Activated CD4-positive, alpha-beta memory T cell treated with anti-CD3 and anti-CD28 coated beads, Interleukin-2, amount 10 ng/mL, durations not matched to agents 7 days and 5 days (primary cell): ENCODE measurements at places on chromosomes 1 and 21. TPM values are rescaled to one million over a fixed set of nuclear protein-coding genes. Genes with fewer than 3 reads are reported as not detected.
A peak's percentile ranks its signal among the peaks of the same experiment; 100 is the strongest.

The LDLRAD1 gene
- not detected for total RNA-seq

The SELP gene
- 0.45 TPM for total RNA-seq

The PTGFR gene
- not detected for total RNA-seq

The KRTAP7-1 gene
- total RNA-seq, result not detected

- peaks cover 1% of the 10 kb centered on the region for H3K27me3 ChIP-seq
- peaks cover 10% of the 10 kb centered on the region for H3K36me3 ChIP-seq
- H3K4me1 ChIP-seq, result peaks cover 67% of the 10 kb centered on the region
- peak overlapping the region; percentile 37 for H3K4me3 ChIP-seq
- no peak for DNase-seq
Observed at GRCh38 chr1:67169496-67169895, 3.2 kb downstream of the IL23R start.

DNA sequence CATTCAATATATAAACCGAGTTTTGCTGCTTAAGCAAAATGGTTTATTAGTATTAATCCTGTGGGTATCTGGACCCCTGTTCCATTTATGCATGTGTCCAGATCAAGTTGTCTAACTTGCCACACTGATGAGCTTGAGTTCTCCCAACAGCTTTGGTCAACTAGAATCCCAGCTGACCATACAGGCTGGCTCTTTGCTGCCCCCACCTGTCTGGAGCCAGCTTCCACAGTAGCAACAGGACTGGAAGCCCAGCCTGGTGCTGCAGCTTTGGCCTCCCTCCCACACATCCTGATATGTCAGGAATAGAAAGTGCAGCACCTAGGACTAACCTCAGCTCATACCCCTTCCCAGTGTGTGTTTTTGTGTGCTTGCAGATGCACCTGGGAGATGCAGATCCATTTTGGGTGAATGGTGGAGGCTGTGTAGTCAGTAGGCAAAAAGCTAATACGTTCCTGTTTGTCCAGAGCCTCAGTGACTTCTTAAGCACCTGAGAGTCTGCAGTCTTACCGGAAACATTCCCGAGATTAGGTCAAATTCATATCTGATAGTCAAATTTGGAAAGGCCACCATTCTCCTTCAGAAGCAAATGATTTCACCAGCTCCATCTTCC lies 40.9 kb upstream of the BEND5 start:
- no peaks in the 10 kb centered on the region for H3K4me1 ChIP-seq
- no peak overlapping the region for H3K4me3 ChIP-seq
- no peaks in the 10 kb centered on the region for H3K36me3 ChIP-seq
- DNase-seq, result peak; percentile 16
- H3K27ac ChIP-seq, result no peak overlapping the region

GRCh38 chr21:41360072-41360821 lies 1.6 kb upstream of the MX2 start:
- no peak overlapping the region for H3K4me3 ChIP-seq
- peaks cover 10% of the 10 kb centered on the region for H3K27me3 ChIP-seq
- H3K4me1 ChIP-seq, result peaks cover 40% of the 10 kb centered on the region
- peak overlapping the region; percentile 97 for H3K27ac ChIP-seq
- H3K36me3 ChIP-seq, result peaks cover 31% of the 10 kb centered on the region

- H3K27ac ChIP-seq, result no peak overlapping the region
- no peaks in the 10 kb centered on the region for H3K4me1 ChIP-seq
- peaks cover 1% of the 10 kb centered on the region for H3K27me3 ChIP-seq
- DNase-seq, result no peak
Observed at GRCh38 chr1:55456971-55457370, 241.8 kb upstream of the USP24 start.

DNA sequence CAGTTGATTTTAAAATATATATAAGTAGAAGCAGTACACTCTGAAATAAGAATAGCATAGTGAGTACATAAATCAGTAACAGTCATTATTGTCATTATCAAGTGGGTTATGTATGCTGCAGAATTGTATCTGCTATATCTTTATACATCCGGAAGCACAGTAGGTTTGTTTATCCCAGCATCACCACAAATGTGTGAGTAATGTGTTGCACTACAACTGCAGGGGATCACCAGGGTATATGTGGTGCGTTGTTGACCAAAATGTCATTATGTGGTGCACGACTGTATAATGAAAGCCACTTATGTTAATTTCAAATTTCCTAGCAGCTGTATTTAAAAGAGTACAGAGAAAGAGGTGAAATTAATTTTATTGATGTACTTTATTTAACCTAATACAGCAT lies 87.7 kb upstream of the GADD45A start:
- no peaks in the 10 kb centered on the region for H3K36me3 ChIP-seq
- H3K27ac ChIP-seq, result no peak overlapping the region
- H3K27me3 ChIP-seq, result peaks cover 5% of the 10 kb centered on the region

- H3K36me3 ChIP-seq, result no peaks in the 10 kb centered on the region
- no peaks in the 10 kb centered on the region for H3K27me3 ChIP-seq
- peaks cover 14% of the 10 kb centered on the region for H3K4me1 ChIP-seq
- no peak overlapping the region for H3K4me3 ChIP-seq
Observed at GRCh38 chr21:34545079-34545884, 33.3 kb upstream of the KCNE1 start.
